Right atrium auricular region (tissue), 2 donors: ENCODE measurements at places on chromosomes 3 and 15. TPM values are rescaled to one million over a fixed set of nuclear protein-coding genes. Genes with fewer than 3 reads are reported as not detected.

- DNase-seq: no peak
These were observed 204.8 kb downstream of the RSRC1 start for GRCh38 chr3:158314426-158315357.

- DNase-seq: no peak
These were observed 114.7 kb upstream of the SLC24A5 start for GRCh38 chr15:48006031-48006511.

DNA sequence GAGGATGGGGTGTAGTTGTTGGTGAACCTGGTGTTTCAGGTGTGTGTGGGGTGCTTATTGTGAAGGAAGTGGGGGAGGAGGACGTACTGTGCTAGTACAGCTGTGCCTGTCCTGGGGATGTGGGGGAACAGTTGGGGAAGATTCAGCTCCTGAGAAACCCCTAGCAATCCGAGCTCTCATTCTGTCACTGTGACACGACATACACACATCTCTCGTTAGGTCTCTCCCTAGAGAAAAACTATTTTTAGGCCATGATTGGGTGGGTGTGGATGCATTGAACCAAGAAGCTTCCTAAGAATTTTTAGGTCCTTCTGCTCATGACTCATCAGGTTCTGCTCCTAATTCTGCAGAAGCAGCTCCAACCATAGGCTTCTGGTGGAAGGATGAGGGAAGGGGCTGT is 54.3 kb downstream of the SLC30A4 start:
- DNase-seq: no peak

- DNase-seq: no peak
These were observed 44.3 kb upstream of the ACAD9 start for GRCh38 chr3:128835096-128835495.

GRCh38 chr15:74044267-74045110 is 37.9 kb downstream of the GOLGA6A start:
- DNase-seq: no peak

- DNase-seq: no peak
These were observed 69.0 kb downstream of the SLMAP start for GRCh38 chr3:57825116-57825515.

DNA sequence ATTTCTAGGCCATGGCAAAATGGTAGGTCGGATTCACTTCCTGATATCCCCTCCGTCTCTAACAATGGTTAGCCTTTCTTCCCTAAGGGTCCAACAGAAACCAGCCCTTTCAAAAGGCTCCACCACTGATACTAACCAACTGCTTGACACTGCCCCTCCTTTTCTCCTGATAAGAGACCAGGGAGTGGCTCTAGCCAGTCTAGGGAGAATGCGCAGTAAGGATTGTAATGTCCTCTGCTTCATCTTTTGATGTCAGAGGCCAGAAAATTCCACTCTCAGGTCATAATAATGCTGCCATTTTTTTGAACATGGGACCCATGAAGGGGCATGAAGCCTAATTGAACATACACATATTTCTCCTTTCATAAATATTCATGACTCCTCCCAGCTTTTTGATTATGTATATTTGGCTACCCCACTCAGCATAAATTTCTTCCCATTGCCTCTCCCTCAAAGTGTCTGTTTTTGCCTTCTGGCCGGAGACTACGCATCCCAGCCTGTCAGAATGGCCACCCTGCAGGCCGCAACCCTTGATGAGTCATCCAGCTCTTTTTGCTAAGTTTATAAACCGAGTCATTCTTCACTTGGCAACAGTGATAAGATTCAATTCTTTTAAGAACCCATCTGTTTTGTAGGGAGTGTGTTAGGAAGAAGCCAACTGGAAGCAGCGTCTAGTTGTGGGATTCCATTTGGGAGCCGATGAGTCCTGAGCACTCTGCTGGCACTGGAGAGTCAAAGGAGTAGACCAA is 189.0 kb upstream of the MCTP2 start:
- no peak for DNase-seq

- DNase-seq: no peak
These were observed 25.3 kb downstream of the GABRG3 start for GRCh38 chr15:26996250-26996649.

NUP210 gene
- 4.4 TPM for total RNA-seq

NTRK3 gene
- total RNA-seq: 4.5 TPM

PLA2G4D gene
- not detected for total RNA-seq

CYP8B1 gene
- not detected for total RNA-seq

MAPKBP1 gene
- total RNA-seq: 10.5 TPM
